ENCODE measurements at places on chromosomes 13 and 19. TPM values are rescaled to one million over a fixed set of nuclear protein-coding genes. Genes with fewer than 3 reads are reported as not detected.

The TMEM221 gene
- total RNA-seq: 0.85 TPM

The DMWD gene
- 34.3 TPM for total RNA-seq

The AP1M2 gene
- 60.3 TPM for total RNA-seq

The GNG8 gene
- total RNA-seq: not detected

The MAMSTR gene
- 0.26 TPM for total RNA-seq

The TMEM38A gene
- total RNA-seq: 0.87 TPM

The OR1M1 gene
- total RNA-seq: not detected

The ADAT3 gene
- total RNA-seq: 5.9 TPM

The ERF gene
- total RNA-seq: 118 TPM

The SHD gene
- not detected for total RNA-seq

The CACNG7 gene
- 9.3 TPM for total RNA-seq

The CD70 gene
- total RNA-seq: 24.8 TPM

The LHB gene
- total RNA-seq: not detected

The FSTL3 gene
- total RNA-seq: 122 TPM

The SMIM17 gene
- not detected for total RNA-seq

The UHRF1 gene
- total RNA-seq: 42.1 TPM

The C13orf42 gene
- total RNA-seq: not detected

The OR7A5 gene
- total RNA-seq: not detected

The AP2A1 gene
- total RNA-seq: 57.4 TPM

The BRME1 gene
- 0.57 TPM for total RNA-seq

The NXNL1 gene
- not detected for total RNA-seq

The NAA16 gene
- 8.3 TPM for total RNA-seq

The FCAR gene
- not detected for total RNA-seq

The EID2B gene
- total RNA-seq: 10.3 TPM

The ZNF20 gene
- total RNA-seq: 0.29 TPM
